ENCODE measurements at places on chromosomes 11 and 22. TPM values are rescaled to one million over a fixed set of nuclear protein-coding genes. Genes with fewer than 3 reads are reported as not detected.

DNA sequence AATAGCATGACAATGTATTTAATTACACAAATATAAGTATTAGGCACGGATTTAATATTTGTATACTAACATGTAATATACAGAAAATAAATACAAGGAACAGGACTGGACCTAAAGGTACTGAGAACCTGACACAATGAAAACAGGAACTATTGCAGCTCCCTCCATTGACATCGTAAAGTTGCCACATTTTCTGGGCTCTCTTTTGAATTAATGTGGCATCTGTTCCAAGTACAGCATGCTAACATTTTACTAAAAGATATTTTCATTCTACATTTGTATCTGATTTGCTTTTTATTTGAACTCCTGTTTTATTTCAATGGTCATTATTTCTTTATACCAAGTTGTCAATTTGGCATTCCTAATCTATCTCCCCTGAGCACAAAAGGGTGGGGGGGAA is 15.3 kb downstream of the PHF21A start:
- no peak for DNase-seq

GRCh38 chr11:116960930-116961329 is 123.5 kb upstream of the APOA1 start:
- DNase-seq: no peak

- no peak for DNase-seq
Observed at GRCh38 chr11:113835306-113835705, 40.1 kb downstream of the USP28 start.

- no peak for DNase-seq
Observed at GRCh38 chr22:37298748-37299495, 16.6 kb downstream of the CYTH4 start.

GRCh38 chr11:60718524-60719316 is 5.8 kb upstream of the MS4A18 start:
- DNase-seq: no peak

GRCh38 chr11:19721176-19721575 is 8.5 kb downstream of the NAV2 start:
- no peak for DNase-seq

DNA sequence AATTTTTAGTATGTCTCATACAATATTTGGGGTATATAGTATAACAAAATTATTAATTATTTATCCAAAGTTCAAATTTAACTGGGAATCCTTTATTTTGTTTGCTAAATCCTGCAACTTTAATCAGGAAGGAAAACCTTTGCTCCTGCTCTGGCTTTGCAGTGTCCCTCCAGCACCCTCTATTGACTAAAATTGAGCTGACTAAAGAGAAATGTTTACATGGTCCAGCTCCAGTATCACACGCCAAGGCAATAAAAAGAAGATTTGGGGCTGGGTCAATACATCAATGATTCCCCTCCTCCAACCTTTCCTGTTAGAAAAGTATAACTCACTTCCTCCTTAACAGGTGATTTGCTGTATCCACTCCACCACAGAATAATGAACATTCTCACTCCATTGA is 153.0 kb upstream of the LRRC4C start:
- DNase-seq: no peak

DNA sequence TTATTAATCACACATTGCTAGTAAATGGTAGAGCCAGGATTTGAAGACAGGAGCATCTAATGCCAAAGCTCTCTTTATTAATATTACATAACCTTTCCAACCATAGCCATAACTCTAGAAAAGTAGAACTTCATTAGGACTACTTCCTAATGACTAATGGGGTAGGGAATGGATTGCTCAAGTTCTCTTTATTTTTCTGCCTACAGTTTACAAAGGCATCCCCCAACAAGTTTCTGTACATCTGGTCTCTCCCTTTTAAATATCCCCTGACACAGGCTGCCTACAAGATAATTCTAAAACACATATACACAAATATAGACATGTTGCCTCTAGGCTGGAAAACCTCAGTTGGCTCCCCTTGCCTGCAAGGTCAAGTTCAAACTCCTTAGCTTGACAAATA is 534.9 kb downstream of the SOX6 start:
- DNase-seq: no peak

DNA sequence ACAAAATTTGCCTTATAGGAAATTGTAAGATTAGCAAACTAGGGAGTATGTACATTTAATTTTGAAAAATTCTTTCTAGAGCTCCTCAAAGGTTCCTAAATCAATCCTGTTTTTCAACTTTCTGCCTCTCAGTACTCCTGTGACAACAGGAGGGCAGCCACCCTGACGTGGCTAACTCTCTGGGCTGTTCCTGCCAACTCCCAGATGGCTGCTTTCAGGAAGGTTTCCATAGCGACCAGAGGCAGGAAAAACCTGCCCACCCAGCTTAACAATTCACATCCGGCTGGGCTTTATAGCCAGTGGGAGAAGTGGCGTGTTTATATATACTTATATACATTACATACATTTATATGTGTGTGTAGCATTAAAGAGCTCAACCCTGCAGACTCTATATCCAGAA is 26.5 kb downstream of the SGSM3 start:
- no peak for DNase-seq

DNA sequence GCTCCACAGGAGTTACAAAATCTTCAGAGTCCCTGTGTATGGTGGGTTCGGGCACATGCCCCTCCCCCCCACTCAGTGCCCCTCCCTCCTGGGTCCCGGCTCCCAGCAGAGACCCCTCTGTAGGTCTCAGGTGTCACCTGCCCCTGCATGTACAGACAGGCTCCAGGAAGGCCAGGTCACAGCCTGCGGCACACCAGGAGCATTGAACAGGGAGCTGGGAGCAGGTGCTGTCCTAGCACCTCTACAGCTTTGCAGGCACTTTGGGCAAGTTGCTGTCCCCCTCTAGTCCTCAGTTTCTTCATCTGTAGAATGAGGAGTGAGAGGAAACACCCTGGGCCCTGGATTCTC is 80.1 kb upstream of the RTL6 start:
- DNase-seq: no peak

DNA sequence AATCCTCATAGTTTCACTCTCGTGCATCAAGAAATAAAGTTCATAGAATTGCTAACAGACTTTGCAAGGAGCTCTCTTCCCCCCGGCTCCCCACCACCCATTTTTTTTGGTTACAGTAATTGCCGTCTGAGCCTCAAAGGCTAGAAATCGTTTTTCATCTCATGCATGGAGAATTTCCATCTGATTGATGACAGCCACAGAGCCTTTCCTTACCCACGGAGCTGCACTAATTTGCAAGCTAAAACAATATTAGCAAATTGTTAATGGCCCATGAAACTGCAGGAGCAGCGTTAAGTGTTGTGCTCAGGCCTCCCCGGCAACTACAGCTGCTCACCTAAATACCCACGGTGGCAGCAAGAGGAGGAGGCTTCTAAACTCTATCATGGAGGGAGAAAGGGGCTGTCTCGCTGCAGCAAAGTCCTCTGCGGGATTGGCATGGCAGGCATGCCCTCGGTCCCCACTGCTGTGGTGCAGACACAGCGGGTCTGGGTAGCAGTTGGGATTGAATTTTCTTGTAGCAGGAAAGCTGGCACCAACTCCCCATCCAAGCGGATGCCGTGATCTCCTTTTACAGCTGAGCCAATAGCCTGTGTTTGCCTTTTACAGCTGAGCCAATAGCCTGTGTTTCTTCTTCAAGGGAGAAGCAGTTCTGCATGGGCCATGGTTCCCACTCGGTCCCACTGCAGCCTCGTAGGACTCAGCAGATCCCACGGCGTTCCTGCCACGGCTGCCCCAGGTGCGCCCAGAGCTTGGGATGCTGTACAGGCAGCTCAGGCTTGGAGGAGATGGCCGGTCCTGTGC is 412.3 kb downstream of the BRD1 start:
- peak; percentile 69 for DNase-seq

GRCh38 chr11:107116358-107116757 is 98.1 kb upstream of the GUCY1A2 start:
- no peak for DNase-seq

GRCh38 chr22:50269970-50270665 is at the start of gene MAPK11:
Gene MAPK11 (minus strand): TSS chr22:50270380. CDS start chr22:50270292, 88 bp downstream.
- no peak for DNase-seq

- DNase-seq: no peak
Observed at GRCh38 chr11:35127619-35128018, 11.4 kb upstream of the CD44 start.

- no peak for DNase-seq
Observed at GRCh38 chr11:132824642-132825041, 707.7 kb downstream of the OPCML start.

Gene OR51F2
- not detected for total RNA-seq

Gene OR51E2
- total RNA-seq: 0.57 TPM

Gene VPREB3
- 0.43 TPM for total RNA-seq

Gene PRR33
- total RNA-seq: not detected

Gene VWCE
- 2.9 TPM for total RNA-seq

Gene ELFN2
- 0.10 TPM for total RNA-seq

Gene SOX10
- 1.6 TPM for total RNA-seq

Gene DRICH1
- 0.19 TPM for total RNA-seq

Gene HSPB2
- total RNA-seq: 11.6 TPM

Data from posterior vena cava (tissue), 2 donors.